Activated CD8-positive, alpha-beta memory T cell treated with anti-CD3 and anti-CD28 coated beads for 48 hours (primary cell): ENCODE measurements at places on chromosomes 1 and 21.

DNA sequence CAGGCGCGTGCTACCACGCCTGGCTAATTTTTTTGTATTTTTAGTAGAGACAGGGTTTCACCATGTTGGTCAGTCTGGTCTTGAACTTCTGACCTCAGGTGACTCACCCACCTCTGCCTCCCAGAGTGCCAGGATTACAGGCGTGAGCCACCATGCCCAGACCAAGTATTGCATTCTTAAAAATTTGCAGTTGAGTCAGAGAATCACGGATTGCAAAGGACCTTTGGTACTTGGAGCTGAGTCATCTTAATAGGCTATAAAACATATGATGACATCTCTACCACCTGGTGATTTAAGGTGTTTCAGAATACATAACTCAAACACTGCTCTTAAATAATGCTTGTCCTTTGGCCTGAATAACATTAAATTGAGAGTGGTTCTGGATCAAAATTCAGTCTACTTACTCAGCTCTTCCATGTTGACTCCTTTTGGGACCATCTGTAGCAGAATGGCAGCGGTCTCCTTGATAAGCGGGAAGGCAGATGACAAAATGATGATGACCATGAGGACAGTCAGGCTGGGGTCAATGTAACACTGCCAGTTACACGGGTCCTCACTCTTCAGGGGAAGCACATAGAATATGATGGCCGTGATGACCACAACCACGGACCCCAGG lies 10.4 kb downstream of the SLC30A10 start:
- DNase-seq, result no peak

DNA sequence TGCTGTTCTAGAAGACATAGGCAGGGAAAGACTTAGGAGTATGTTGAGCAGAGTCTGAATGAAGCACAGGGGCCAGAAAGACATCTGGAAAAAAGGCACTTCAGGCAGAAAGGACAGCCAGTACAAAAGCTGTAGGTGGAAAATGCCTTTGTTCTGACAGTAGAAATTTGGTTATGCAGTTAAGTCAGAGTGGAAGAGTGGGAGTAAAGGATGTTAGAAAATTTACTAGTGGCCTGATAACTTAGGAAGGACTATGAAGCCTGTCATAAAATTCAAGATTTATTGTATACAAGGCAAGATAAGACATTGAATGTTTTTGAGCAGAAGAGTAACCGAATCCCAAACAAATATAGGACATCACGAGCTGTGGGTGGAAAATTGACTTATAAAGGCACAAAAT lies 987.9 kb downstream of the PLA2G4A start:
- no peak for DNase-seq

DNA sequence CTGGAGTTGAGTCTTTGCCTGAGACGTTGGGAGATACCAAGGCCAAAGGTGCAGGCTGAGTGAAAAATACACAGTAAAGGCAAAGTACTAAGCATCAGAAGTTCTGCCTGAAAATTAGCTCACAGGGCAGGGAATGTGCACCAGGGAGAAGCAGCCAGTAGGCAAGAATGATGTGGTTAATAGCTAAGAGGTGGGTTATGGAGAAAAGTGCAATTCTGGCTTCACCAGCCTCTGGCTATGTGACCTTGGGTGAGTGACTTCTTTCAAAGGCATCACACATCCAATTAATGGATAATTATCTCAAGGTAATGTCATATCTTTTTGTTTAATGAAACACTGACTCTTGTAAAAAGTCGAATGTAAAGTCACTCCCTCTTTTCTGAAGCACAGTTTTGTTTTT lies 230.7 kb upstream of the FGGY start:
- DNase-seq, result no peak

- DNase-seq, result no peak
These were observed 188.6 kb downstream of the GREM2 start for GRCh38 chr1:240423246-240423924.

DNA sequence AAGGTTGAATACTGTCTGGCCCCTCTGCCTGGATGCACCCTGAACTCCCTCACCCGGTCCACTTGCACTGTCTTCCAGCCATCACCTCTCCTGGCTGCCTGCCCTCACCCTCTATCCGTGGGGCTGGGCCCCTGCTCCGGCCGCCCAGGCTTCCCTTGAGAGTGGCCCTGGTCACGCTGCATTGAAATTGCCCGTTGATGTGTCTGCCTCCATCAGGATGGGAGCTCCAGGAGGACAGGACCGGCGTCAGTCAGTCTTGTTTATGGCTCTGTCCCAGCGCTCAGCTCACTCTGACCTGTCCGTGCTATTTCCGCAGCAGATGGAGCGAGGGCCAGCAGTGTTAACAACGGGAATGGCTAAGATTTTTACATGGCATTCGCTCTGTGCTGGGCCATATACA lies 34.9 kb downstream of the FOXO6 start:
- no peak for DNase-seq

- no peak for DNase-seq
These were observed 55.5 kb upstream of the TRAPPC10 start for GRCh38 chr21:43956670-43957035.

- DNase-seq, result no peak
These were observed 189.9 kb downstream of the APP start for GRCh38 chr21:25980710-25981109.

- DNase-seq, result no peak
These were observed 42.1 kb downstream of the KIF1B start for GRCh38 chr1:10252508-10252907.

DNA sequence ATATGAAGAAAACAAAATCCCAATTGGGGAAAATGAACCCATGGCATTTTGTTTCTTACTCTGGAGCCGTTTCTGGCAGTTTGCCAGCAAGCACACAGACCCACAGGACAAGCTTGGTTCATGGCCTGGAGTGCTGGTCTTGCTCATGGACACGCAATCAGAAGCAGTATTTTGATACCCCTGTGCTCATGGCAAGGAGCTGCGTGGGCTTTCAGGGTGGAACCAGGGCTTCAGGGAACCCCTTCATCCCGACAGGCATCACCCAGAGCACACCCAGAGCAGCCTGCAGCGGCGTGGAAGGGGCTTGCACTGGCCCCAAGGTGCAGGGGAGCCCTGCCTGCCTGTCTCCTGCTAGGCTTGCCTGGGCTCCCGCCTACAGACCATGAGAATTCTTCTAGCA lies 45.4 kb upstream of the PCBP3 start:
- DNase-seq, result no peak

DNA sequence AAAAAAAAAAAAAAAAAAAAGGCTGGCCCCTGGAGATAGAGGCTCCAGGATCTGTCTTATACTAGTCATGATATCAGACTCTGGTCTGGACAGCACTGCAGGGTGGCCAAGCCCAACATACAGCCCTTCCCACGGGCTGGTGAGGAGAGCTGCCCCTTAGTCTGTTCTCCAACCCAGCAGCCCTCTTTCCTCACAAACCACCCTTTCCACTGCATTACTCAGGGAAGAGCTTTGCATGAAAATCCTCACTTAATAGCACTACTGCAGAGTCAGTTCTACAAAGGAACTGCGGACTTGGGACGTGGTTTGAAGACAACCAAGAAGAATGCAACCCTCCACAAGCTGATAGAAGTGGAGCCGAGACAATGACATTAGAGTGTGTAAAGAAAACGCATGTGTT lies 5.7 kb downstream of the BCAR3 start:
- DNase-seq, result no peak

DNA sequence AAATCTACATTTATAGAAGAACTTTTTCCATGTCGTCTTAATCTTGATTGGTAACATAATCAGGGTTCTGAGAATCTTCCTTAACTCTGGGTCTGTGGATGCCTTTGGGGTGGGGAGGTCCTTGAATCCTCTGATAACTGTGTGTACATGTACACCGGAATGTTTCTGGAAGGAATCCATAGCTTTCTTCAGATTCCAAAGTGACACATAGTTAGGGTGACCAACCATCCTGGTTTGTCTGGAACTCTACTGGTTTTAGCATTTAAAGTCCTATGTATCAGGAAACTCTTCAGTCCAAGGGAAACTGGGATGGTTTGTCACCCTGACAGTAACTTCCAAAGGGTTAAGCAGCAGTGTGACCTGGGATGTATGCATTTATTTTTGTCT lies 16.8 kb downstream of the STRIP1 start:
- no peak for DNase-seq

DNA sequence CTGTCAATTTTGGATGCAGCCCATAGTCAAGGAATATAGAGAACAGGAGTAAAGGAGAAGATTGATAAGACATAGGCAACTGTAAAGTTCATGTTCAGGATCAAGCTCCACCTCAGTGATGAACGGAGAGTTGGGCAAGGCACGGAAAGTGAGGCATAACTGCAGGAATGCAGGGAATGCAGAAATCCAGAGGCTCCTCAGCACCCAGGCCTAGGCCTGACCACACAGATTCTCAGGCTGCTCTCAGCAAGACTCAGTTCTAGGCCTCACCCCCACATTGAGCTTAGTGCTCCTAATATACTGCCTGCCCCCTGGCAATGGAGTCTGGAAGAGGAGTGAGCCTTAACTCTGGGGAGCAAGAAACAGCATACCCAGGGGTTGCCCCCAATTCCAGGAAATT lies 36.3 kb upstream of the S1PR1 start:
- DNase-seq, result no peak

DNA sequence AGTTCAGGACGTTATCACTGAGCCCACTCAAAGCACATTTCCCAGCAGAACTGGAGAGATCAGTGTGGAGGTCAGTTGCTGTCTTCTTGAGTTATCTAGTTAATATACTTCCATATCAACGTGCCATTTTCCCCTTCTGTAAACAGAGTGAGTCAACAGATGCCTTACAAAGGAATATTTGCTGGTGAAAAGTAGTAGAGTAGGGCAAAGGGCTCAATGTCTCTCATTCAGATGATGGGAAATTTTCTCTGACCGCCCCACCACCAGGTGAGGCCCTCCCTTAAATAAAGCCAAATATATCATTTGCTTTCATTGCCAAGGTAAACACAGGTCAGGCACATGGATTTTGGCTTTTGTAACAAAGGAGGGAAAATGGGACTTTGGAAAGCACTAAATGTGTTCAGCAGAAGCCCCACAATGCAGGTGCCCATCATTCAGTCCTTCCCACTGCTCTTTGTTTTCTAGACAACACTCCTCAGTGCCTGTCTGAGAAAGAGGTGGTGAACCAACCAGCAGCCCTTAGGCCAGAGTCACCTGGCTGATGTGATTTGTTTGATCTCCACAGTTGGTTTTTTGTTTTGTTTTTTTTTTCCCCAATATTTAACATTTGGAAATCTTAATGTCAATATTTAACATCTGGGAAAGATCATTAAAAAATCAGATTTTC lies 40.5 kb upstream of the SAMD13 start:
- DNase-seq, result no peak

DNA sequence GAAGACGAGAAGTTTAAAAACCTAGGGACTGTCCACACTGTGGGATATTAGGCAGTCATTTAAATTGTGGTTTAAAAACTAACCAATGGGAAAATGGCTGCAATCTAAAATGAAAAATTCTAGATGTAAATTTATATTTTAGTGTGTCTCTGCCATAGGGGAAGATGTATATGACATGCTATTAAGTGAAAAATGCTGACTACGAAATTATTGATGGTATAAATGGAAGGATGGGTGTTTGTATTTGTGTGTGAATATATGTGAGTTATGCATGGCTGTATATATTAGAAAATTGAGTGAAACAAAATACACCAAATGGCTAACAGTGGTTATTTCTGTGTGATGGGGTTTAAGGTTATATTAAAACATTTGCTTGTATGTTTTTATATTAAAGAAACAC lies 260.7 kb downstream of the AJAP1 start:
- DNase-seq, result no peak

DNA sequence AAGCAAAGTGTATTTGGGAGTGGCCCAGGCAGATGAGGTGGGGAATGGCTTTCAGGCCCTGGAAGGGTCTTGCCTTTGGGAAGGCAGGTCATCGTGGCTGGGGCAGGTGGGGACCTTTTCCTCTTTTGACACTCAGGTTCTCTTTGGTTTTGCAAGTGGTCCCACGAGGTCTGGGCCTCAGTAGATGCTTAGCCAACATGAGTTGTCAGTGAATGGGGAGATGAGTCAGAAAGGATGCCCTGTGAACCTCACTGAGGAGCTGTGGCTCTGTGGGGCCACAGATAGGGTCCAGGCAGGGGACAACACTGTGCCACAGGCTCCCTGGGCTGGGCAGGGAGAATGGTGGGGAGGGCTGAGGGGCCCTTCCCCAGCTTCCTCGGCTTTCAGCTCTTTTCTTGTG lies 19.0 kb downstream of the ARHGEF10L start:
- no peak for DNase-seq

- DNase-seq, result no peak
These were observed 156.5 kb downstream of the PEX14 start for GRCh38 chr1:10631121-10631810.

GRCh38 chr1:231395998-231396390 lies 26.1 kb downstream of the EGLN1 start:
- DNase-seq, result no peak

DNA sequence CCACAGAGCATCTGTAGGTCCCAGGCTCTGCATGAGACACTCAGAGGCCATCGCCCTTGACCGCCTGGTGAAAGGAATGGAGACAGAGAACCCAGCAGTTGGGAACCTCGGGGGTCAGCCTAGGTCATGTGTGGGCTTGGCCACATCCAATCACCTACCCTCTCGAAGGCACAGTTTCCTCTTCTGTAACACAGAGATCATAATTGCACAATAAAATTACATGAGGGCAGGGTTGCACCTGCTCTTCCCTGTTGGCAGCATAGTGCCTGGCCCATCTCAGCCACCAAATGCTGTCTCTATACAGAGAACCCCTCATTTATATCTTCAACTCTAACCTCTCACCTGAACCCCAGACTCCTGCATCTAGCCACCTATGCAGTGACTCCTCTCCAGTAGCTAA lies 418.1 kb upstream of the VAMP3 start:
- no peak for DNase-seq

DNA sequence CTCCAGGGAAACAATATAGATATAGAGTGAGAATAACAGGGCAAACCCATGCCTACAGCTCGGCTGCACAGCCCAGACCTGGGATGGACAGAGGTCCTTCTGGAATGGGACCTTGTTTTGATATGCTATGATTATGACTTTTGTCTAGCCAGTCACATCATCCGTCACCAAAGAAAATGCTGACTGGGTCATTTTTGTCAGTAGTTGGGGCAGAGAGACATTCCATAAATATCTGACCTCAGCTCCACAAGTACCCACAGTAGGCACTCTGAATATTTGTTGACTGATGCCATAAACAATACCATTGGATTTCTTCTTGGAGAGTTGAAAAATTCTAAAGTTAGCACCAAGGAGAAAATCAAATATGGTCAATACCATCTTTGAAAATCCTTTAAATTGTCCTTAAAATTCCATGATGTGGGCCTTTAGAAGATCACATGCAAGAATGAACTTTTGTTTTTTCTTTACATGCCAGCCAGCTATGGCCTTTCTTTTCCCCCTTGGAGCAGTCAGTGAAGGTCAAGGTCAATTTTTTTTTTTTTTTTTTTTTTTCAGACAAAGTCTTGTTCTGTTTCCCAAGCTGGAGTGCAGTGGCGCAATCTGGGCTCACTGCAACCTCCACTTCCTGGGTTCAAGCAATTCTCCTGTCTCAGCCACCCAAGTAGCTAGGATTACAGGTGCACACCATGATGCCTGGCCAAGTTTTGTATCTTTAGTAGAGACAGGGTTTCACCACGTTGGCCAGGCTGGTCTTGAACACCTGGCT lies 7.3 kb downstream of the TMCO4 start:
- DNase-seq, result no peak

GRCh38 chr1:29939079-29939478 lies 702.8 kb downstream of the PTPRU start:
- DNase-seq, result no peak

GRCh38 chr1:10626131-10626731 lies 151.5 kb downstream of the PEX14 start:
- no peak for DNase-seq

- DNase-seq, result no peak
These were observed 64.6 kb downstream of the RHBG start for GRCh38 chr1:156433602-156434001.
